ENCODE measurements at places on chromosomes 3 and 15.

- no peak for DNase-seq
Measured at GRCh38 chr3:160402221-160403027, 3.0 kb downstream of the SMC4 start.

GRCh38 chr3:70383360-70383831 is 71.0 kb upstream of the MDFIC2 start:
- DNase-seq: no peak

GRCh38 chr3:106485217-106485616 is 616.4 kb upstream of the CBLB start:
- DNase-seq: no peak

DNA sequence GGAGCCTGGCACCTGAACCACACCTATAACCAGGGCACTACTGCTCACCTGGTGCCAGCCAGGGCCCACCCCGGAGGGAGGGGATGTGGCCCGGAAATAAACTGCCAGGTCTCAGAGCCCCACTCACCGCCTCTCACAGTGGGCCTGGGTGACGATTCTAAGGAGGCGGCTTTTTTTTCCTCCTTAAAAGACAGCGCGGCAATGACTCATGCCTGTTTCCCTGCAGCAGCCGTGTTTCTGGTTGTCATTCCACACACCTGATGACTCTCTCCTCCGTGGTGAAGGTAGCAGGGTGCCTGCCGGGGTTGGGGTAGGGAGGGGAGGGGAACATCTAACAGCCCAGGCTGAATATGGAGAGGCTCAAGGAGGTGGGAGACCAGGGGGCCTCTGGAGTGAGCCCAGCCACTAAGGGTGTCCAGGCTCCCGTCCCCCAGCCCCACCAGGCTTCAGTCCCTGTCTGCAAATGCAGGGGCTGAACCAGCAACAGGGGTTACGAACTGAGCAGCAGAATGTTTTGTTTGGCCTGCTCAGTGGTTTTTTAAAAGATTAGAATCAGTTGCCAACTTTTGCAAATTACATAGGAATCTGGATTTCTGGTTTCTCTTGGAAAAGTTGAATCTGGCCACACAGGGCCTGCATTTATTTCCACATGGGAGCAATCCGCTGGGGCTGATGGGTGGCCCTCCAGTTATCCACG is 127.3 kb upstream of the LINGO1 start:
- DNase-seq: no peak

DNA sequence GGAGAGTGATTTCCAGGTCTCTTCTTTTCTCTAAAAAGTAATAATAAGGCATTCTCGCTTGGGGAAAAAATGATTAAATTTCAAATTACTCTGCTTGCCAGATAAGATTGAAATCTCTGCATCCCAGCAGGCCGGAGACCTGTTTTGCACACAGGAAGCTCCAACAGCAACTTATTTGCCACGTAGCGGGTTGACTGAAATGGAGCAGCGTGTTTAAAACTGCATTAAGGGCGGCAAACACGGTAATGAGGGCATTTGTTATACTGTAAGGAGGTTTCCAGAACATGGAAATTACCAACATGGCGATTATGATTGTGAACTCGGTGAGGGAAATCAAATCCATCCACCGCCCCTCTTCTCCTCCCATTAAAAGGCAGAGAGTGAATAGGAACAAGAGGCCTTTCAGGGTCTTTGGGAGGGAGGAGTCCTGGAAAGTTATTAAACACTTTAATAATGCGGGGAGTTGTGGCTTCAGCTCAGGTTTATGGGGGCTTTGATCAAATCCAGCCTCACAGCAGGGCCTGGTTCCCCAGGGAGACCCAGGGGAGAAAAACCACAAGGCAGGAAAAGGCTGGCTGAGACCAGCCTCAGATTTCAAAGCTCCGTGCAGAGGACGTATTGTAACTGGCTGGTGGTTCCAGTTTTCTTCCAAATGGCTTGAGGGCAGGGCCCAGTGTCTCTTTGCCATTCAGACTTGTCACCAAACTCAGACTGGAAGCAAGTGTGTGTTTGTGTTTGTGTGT is 242.3 kb downstream of the TLE3 start:
- DNase-seq: no peak

DNA sequence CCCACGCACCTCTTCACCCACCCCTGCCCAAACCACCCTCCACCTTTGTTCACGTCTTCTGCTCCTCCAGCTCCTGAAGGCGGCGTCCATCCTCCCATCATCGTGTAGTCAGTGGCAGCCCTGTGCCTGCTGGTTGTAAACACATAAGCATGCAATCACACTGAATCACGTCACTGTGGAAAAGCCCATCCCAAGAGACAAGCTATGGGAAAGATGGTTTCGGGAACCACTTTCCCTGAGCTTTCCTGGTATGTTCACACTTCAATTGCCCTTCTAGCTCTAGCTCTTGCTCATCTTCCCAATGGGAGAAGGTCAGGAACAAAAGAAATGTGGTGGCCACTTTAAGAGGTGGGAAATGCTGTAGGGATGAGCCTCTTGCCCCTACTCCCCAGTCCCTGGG is 14.4 kb upstream of the GOLGA8J start:
- no peak for DNase-seq

- no peak for DNase-seq
Measured at GRCh38 chr15:66679657-66680108, 22.4 kb upstream of the SMAD6 start.

- no peak for DNase-seq
Measured at GRCh38 chr3:165837058-165837525, at the start of gene BCHE. TSS of gene BCHE (minus strand) at chr3:165837423. CDS start at chr3:165831033, 6,390 bp downstream.

DNA sequence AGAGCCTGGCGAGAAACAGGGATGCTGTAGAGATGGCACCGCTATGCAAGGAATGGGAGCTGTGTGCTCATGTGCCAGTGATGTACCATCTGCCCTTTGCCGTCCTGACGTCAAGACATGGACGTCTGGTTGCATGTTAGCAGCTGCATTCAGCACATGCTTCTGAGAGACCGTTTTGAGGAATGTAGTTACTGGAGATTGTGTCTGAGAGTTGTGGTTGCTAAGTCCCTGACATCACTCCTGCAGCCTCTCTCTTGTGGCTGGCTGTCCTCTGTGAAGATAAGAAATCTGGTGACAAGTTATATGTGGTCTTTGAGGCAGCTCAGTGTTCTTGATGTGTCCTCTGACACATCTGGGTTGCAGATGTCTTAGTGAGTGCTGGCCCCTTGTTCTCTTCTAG is 165.1 kb downstream of the APBA2 start:
- no peak for DNase-seq

GRCh38 chr3:191333298-191333880 is 3.1 kb upstream of the UTS2B start:
- DNase-seq: no peak

DNA sequence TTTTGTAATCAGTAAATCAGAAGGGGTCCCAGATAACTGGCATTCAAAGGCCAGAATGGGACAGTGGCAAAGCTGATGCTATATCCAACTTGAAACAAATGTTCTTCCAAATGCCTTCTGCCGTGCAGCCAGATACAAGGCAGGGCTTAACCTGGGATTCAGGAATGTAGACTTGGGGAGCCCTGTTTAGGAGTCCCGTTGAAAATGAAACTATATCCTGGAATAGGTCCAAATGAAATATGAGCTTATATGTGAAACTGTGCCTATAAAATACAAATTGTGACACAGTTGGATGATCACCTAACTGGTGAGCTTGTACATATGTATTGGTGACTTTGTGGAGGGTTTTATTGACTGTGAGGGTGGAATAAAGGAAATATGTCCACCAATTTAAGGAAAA is 28.7 kb downstream of the FRMD4B start:
- DNase-seq: no peak

GRCh38 chr15:34122771-34123183 is 20.9 kb downstream of the PGBD4 start:
- DNase-seq: no peak

- no peak for DNase-seq
Measured at GRCh38 chr15:76391309-76391708, 54.7 kb downstream of the ISL2 start.

GRCh38 chr3:117811786-117812185 is 1102.2 kb downstream of the TUSC7 start:
- DNase-seq: no peak

GRCh38 chr15:49163678-49164077 is 6.4 kb upstream of the GALK2 start:
- no peak for DNase-seq

DNA sequence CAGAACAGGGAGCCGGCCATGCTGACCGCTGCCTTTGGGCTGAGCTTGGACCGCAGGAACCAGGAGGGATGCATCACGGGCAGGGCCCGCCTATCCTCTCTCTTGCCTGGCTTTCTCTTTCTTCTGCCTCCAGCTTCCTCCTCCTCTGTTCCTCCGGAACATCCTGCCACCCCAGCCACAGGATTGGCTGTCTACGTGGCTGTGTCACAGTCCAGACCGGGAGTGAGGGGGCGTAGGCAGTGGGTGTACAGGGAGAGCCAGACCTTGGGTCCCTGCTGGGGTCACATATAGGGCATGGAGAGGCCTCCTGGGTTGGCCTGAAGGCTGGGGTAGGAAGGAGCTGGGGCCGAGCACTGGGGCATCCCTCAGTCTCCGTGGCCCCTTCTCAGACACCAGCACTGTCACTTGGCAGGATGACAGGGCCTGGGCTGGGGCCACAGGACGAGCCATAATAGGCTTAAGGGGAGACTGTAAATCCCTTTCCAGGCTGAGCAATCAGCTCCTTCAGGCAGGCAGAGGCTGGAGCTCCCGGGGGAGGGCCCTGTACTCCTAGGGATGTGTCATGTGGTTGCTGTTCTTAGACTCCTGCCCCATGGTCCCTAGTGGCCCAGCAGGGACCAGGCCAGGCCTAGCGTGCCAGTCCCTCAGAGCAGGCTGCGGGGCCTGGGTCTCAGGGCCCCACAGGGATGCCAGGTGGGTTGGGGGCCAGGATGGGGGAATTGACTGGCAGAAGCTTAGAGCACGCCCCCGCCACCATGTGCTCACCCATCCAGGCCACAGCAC is 25.4 kb downstream of the LINGO1 start:
- DNase-seq: no peak

DNA sequence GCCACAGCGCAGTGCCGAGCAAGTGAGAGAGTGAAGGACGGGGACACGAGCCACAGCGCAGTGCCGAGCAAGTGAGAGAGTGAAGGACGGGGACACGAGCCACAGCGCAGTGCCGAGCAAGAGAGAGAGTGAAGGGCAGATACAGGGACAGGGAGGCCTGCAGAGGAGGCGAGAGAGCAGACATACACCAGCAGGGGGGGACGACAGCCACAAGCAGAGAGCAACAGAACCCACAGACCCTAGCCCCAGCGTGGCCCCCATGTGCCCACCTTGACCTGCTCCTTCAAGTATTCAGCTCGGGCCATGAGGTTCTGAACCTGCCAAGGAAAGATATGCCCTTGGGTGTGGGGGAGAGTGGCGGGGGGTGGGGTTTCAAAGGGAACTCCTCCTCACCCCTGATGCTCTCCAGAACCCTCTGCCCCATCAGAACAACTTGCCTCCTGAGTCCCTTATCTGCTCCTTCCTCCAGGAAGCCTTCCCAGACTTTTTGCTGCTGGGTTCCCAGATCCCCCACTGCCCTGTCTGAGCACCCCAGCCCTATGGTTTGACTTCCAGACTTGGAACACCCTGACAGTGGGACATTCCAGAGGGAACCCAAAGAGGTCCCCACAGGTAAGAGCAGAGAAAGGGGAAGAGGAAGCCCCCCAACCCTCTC is 5.3 kb downstream of the ULK3 start:
- no peak for DNase-seq

DNA sequence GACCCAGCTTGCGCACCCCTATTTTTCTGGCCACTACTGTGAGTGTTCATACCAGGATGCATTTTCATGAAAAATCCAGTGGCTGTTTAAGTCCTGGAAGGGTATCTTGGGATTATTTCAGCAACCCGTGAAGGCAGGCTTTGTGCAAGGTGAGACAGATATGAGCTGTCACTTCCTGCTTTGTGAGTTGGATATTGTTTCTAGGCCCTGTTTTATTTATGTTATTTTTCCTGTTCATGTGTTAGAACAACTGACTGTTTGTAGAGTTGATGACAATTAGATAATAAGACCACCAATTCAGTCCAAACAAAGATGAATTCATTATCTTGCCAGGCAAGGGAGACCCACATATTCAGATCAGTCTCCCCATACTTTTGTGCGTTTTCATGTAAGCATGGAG is 42.5 kb downstream of the ZBTB38 start:
- DNase-seq: no peak

DNA sequence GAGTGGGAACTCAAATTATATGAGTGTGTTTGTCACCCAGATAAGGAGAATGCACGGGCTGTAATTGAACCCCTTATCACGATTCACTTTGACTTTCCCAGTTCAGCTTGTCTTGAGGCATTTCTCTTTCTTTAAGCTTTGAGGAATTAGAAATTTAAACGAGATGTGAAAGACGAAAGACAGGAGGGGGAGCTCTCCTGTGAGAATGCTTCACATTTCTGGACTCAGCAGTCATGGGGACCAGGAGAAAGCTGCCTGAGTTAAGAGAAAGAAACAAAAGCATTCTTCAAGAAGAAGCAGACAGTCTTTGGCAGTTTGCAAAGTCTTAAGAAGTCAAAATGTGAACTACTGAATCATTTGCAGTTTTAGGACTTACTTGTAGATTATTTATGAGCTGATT is 205.6 kb downstream of the NECTIN3 start:
- DNase-seq: no peak

DNA sequence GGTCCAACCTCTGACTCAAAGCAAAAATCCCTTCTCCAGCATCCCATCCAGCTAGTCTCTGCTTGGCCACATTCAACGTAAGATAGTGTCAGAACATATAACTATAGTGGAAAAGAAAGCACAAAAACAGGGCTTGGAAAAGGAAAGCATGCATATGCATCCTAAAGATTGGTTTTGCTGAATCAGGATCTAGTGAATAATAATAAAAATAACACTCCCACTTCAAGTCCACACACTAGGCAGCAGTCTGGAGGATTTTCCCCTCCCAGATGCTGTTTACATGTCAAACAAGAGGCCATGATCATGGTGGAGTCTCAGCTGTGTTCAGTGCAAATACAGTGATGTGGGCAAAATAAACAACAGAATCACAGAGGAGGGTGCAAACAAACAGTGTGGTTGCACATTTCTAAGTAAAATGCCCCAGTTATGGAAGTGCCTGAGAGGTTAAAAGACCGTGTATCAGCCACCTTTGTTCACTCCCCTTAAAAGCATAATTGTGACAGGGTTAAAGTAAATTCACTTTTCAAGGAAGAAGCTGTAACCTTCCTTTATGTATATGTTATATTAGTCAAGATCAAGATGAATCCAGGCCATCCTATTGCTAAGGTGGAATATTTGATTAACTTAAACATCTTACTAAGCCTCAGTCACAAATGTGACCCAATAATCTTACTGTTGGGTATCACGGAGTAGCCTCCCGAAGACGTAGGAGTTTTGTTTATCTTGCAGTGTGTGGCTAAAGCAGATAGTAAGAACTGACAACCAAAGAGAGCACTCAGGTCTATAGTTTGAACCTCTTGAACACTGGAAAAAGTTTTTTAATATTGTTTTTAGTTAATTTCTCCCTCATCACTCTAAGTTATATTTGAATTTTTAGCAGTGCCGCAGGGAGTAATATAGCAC is 424.5 kb downstream of the SOX2 start:
- DNase-seq: no peak

Data from CD8-positive, alpha-beta T cell (primary cell).